ENCODE measurements at places on chromosomes 12 and 14.

GRCh38 chr12:47785036-47785886, 12.2 kb downstream of the SLC48A1 start:
- no peak for DNase-seq

DNA sequence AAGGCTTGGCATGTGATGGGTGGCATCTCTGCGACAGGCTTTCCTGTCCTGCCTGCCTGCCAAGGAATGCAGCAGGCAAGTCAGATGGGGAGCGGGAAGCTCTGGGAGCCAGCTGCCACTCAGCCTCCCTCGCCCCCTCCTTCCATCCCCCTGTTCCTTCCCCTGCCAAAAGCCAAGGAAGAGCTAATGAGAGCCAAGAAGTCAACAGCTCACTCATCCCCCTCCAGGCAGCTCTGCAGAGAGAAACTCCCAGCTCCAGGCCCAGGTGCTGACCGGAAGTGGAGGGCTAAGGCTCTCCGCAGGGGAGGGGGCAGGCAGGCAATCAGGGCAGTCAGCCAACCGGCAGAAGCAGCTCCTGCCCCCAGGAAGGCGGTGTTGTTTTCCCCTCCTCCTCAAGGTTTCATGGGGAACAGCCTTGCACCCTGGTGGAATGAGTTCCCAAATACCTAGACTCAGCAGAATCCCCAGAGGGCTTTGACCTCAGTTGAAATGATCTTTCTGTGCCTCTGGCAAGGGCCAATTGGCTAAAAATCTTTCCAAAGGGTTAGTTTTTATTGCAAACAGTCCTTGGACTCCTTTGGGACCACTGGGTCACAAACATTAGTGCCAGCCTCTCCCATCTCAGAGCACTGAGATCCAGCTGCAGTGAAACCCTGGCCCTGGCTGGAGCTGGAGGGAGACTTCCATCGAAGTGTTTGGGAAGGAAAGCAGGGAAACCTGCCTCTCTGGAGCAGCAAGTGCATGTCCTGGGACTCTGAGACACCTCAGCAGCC, 349.1 kb downstream of the DPF3 start:
- no peak for DNase-seq

DNA sequence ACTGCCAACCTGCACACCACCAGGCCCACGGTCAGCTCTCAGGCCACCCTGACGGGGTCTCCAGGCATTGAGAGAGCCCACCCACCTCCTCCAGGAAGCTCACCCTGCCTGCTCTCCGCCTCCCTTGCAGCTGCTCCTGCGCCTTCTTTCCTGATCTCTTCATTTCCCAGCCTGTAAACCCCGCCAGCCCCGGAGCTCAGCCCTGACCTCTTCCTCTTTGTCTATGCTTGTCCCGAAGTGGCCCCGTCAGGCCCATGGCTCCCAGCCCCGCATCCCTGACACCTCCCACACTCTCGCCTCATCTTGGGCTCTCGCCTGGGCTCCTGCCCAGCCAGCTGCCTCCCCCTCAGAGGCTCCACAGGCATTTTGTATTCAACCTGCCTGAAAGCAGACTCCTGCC, 139.3 kb downstream of the CALM1 start:
- DNase-seq, result peak; percentile 22

DNA sequence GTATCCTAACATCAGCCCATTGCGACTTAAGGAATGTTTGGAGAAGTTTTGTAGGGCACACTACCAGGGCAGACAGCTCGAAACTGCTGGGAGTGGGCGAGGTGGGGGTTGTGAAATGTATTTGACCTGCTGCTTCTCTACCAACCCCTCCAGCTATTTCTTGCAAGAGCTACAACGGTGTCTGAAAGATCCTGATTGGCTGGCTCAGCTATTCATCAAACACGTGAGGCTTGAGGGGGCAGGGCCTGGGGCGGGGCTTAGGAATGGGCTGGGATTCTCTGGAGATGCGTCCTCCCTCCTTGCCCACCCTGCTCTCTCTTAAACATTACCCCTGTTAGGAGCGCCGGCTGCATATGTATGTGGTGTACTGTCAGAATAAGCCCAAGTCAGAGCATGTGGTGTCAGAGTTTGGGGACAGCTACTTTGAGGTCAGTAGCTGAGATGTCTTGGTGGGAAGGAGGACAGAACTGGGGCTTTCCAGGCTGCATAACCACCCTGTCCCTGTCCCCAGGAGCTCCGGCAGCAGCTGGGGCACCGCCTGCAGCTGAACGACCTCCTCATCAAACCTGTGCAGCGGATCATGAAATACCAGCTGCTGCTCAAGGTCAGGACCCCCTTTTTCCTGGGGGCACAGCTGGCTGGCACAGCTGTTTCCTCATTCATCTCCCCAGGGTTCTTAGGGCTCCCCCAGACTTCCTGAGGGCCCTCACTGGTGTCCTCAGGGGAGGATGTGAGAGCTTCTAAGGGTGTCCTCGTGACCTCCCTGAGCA, 3.1 kb downstream of the ARHGEF25 start:
- DNase-seq, result peak; percentile 47

GRCh38 chr14:99708449-99708848, 24.4 kb downstream of the CYP46A1 start:
- no peak for DNase-seq

GRCh38 chr14:103569408-103569807, 6.6 kb downstream of the COA8 start:
- no peak for DNase-seq

GRCh38 chr12:122081083-122081696, 2.6 kb downstream of the MLXIP start:
- DNase-seq, result peak; percentile 53

DNA sequence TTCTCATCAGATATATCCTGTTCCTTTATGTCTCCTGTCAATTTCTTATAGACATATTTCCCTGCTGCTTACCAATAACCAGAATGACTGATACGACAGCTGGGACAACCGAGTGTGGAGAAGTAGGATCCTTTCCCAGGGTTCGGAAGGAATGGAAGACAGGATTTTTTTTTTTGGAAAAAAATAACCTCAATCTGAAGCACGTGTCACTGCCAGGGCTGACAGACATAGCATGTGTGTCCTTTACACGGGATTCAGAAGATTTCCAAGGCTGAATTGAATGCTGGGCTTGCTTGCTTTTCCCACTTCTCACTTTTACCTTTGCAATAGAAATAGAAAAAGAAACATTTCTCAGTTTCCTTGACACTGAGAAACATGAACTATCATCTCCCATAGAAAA, 245.7 kb downstream of the GRIN2B start:
- no peak for DNase-seq

DNA sequence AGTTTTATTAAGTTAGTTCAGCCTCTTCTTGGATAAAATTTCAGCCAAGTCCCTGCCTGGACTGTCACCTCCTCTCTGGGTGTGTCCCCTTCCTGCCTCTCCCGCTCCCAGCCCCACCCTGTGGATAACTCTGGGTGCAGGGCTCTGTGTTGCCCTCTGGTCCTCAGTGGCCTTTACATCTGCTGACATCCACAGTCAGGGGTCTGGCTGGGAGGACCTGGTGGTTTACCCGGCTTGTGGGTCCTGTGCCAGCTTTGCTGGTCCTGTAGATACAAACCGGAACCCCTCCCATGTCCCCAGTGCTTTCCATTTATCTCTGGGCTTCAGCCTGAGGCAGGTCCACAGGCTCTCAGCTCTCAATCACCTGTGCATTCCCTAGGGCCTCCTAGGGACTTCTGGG, 28.9 kb upstream of the PLEKHG3 start:
- no peak for DNase-seq

GRCh38 chr12:57693317-57693658, 644 bp upstream of the OS9 start:
- DNase-seq, result no peak

DNA sequence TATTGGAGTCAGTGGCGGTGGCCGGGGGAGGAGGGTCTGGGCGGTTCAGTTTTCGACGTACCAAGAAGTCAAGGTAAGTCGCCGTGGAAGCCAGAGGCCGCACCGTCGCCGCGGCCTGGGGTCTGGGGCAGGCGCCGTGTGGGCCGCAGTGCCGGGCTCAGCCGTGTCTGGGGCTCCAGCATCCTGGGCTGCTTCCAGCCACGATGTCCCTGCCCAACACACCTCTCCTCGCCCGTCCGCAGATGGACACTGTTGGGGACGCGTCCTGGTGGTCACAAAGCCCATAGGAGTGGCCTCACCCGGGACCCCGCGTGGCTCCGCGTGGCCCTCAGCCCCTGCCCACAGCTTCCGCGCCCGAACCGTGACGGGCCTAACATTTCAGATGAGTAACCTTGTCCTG, 59.1 kb downstream of the FBRSL1 start:
- no peak for DNase-seq

- no peak for DNase-seq
These were observed 81.6 kb downstream of the PTGER2 start for GRCh38 chr14:52395728-52396127.

DNA sequence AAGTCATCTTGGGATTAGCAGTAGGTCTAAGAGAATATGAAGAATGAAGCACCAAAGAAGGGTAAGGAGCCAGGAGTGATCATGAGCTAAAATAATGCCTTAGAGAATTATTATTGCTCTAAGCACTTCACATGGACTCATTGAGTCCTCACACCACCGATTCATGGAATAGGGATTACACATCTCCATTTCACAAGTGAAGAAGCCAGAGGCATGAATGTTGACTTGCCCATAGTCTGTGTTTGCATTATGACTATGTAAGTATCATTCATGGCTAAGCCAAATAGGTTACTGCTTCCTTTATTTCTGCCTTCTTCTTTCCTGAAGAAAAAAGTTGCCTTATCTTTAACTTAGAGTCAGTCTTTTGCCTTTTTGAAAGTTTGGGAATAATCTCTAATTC, 99.3 kb upstream of the NEDD1 start:
- DNase-seq, result no peak

- DNase-seq, result no peak
These were observed 43.9 kb downstream of the CCDC88C start for GRCh38 chr14:91373591-91374254.

DNA sequence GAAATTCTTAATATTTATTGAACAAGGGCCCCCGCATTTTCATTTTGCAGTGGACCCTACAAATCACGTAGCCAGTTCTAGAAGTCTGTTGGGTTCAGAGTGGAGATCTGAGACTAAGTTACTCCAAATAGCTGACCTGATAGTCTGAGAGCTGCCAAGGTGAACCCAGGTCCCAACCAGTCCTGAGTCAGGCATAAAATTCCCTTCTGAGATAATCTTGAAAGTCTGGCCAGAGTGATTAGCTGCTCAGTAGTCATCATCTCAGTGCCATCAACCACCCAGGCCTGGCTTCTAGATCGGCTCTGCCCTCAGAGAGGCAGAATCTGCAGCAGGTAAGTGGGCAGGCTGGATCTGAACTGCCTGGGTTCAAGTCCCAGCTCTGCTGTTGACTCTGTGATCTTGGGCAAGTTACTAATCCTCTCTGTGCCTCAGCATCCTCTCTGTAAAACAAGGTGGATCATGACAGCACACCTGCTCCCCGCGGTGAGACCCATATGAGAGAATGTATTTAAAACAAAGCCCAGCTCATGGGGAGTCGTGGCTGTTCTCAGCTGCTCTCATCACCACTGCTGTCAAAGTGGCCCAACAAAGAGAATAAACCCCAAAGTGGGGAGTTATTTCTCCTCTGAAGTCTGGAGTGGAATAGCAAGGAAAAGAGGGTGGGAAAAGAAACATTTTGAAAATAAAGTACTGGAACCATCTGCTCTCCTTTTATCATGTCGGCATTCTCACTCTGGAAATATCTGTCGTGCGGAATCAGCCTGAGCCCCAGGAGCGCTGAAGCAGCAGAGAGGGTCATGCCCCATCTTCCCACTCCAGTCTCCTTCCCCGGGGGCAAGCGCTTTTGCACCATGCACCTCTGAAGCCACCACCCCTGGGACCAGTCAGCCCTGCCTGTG, 193.3 kb downstream of the DPF3 start:
- no peak for DNase-seq

DNA sequence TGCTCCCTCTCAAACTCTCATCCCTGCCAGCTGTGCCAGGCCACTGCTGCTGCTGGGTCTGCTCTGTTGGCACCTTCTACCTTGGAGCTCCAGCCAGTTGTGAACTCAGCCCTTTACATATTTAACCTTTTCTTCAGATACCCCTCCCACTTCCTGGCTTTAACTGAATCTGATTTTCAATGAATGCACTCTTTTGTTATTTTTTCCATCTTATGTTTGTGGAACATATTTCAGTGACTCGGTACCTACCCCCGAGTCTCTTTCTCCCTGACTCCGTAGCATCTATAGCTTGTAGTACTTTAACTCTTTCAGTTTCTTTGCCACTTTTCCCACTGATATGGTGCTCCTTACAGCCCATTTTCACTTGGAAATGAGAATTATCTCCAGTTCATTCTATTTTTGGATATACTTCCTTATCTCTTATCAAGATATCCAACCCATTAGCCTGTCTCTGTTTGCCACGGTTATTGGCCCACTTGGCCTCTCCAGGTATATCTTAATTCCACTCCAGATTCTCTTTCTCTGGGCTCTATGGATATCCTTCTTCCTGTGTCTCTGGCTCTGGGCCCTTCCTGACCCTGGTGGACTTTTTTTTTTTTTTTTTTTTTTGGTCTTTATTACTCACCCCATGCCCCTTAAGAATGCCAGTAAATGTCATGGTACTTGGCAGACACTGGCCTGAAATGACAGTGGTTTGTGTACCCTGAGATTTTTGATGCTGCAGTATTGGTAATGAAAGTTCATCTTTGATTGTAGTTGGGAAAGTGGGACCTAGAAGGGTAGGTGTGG, 62.7 kb downstream of the PELI2 start:
- no peak for DNase-seq

Data from fibroblast of mammary gland (primary cell).